ENCODE measurements at places on chromosomes 4 and X. TPM values are rescaled to one million over a fixed set of nuclear protein-coding genes. Genes with fewer than 3 reads are reported as not detected.

DNA sequence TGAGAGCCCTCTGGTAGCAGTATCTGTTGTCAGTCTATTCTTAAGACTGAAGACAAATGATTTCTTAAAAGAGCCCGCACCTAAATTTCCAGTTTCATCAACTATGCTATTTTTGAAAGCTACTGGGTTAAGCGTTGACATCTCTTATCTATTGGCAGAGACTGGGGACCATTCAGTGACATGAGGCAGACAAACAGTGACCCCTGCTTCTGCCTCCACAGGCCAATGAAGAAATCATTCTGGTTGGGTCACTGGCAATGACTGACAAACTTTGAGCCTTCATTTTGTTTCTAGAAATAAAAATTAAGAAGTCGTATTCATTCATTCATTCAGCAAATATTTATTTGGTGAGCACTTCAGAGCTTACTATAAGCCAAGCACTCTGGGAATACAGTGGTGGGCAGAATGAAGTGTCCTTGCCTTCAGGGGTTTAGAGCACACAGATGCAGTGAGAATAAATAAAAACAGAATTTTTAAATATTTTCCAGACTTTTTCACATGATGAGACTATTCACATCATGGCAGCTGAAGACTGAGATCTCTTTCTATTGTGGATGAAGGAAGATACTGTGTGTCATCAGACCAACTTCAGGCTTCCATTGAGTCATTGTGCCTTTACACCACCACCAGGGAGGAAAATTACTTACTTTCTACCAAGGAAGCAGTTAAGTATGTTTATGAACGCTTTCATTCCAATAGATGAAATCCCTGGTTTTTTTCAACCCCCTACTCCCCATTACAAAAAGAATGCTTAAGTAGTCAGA, 36.0 kb downstream of the SORBS2 start:
- no peak for DNase-seq

DNA sequence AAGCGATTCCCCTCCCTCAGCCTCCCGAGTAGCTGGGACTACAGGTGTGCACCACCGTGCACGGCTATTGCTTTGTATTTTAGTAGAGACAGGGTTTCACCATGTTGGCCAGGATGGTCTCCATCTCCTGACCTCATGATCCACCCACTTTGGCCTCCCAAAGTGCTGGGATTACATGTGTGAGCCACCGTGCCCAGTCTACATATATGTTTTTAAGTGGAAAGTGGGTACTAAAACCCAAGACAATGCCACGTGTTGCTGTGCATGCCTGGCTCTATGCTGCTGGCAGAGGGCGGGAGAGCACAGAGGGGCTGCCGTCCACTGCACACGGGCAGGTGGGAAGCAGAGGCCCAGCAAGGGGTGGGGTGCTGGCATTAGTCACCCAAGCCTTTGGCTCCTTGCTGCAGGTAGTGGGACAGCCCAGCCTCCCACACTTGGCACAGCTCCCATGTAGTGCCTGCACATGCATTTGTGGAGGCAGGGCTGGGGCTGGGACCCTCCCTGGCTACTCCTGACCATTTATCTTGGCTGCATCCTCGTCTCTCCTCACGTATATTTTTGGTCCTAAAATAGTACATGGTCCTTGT, 3.5 kb downstream of the EMD start:
- DNase-seq, result no peak

DNA sequence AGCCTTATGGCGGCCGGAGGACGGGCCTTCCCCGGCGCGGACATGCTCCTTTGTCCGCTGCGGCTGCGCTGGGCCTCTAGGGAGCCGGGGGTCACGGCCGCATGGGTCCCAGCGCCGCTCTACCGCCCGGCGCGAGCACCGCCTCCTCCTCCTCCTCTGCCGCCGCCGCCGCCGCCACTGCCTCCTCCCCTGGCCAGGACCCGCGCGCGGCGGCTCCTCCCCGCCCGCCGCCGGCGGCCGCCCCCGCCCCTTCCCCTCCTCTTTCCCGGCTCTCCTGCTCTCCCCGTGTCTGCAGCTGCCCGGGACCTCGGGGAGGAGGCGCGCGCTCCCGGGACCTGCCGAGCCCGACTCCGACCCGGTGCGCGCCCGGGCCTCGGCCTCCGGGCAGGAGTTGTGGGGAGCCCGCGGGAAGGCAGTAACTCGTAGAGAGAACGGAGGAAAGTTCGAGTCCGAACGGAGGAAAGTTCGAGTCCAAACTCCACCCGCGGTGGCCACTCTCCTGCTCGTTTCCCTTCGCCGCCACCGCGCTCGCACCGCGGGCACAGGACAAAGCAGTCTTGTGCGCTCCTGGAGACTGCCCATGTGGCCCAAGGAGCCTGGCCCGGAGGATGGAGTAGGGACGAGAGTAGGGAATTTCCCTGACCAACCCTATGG, at the start of gene ADGRA3:
Gene ADGRA3 (minus strand): TSS at position 179 of the 654 bp plus-strand sequence. CDS start 282 bp downstream, outside the sequence.
- peak; percentile 60 for DNase-seq

GRCh38 chrX:44344194-44344593, 722 bp upstream of the EFHC2 start:
- DNase-seq, result no peak

GRCh38 chrX:10395179-10395578, 225.2 kb downstream of the MID1 start:
- DNase-seq, result no peak

DNA sequence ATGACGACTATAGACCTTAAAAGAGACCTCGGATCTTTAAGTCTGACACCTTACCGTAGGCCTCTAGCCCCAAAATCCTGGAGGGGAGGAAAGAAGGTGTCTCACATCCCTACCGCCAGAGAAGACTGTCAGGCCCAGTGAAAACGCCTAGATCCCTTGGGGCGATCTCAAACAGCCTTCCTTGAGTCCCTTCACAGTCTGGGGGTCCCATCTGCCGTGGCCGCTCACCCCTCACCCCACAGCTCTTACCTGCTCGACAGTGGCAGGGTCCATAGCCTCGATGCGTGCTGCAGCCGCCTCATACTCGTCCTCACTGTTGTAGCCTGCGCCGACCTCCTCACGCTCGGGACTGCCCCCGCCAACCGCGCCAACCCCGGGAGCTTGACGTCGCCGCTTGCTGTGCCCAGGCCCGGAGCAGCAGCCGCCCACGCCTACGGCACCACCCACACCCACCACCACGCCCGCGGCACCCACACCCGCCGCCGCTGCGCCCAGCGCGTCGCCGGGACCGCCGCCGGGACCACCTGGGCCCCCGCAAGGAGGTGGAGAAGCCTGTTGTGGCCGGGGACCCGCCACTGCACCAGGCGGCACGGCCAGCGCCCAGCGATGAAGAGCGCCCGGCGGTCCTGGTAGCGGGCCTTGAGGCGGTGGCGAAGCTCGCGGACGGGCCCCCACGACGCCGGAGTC, 536 bp downstream of the OTUD5 start:
- DNase-seq, result no peak

- DNase-seq, result no peak
Observed at GRCh38 chr4:96992443-96992842, 1150.8 kb downstream of the STPG2 start.

DNA sequence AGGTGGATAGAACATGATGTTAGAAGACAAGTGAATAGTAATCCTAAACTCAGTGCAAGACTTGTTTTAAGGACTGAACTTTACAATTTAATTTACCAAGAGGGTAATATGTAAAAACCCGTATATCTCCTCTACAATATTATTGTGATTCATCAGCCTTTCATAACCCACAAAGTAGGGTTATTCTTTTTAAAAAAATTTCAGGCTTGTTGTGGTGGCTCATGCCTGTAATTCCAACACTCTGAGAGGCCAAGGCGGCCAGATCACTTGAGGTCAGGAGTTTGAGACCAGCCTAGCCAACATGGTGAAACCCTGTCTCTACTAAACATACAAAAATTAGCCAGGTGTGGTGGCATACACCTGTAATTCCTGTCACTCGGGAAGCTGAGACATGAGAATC, 7.2 kb downstream of the IBSP start:
- DNase-seq, result no peak

GRCh38 chrX:2831471-2832228, 2.9 kb downstream of the GYG2 start:
- no peak for DNase-seq

GRCh38 chr4:1191621-1192020, 19.2 kb upstream of the SPON2 start:
- peak; percentile 58 for DNase-seq

GRCh38 chr4:118254368-118254767, 98.4 kb downstream of the PRSS12 start:
- no peak for DNase-seq

DNA sequence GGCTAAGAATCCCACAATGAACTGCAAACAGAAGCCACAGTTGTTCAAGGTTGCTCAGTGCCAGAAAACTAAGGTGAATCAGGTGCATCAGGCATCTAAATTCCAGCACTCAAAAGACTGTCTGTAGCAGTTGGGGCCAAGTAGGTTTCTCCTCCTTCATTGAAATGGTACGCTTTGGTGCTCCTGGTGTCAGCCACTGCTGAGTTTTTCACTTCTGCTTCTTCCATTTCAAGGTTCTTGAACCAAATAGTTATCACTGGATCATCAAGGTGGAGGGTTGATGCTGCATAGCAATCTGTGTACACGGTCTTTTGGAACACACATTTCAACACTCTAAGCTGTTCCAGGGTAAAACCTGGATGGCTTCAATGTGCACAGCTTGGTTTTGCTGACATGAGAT, 74.4 kb downstream of the TMA16 start:
- DNase-seq, result no peak

GRCh38 chrX:151875270-151876026, 37.2 kb upstream of the MAGEA4 start:
- DNase-seq, result no peak

DNA sequence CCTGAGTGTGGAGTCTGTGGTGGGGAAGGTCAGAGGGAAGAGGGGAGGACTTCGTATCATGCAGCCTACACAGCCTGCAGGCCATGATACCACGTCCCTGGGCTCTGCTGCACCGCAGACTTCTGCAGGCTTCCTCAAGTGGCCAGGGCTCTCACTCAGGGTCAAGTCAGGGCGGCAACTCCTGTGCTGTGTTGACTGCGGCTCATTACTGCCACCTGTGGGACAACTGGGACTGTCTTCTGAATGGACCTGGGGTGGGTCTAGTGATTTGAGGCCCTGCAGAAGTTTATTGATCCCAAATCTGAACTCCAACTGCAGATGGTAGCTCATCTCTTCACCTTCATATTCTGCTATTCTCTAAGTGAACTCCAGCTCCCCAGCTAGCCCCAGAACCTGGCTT, 167.1 kb downstream of the NSUN7 start:
- no peak for DNase-seq

DNA sequence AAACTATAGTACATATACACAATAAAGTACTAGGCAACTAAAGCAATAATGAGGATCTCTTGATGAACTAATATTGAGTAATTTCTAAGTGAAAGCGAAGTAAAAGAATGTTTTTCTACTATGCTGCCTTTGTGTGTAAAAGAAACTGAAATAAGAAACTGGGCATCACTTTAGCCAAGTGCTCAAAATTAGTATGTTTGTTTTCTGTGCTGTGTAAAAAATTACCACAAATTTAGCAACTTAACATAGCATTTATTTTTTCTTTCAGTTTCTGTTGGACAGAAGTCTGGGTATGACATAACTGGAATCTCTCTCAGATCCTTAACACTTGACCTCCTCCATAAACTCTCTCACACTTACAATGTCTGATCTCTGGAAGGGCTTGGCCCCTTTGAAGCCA, 687.1 kb upstream of the MAGEB2 start:
- DNase-seq, result no peak

DNA sequence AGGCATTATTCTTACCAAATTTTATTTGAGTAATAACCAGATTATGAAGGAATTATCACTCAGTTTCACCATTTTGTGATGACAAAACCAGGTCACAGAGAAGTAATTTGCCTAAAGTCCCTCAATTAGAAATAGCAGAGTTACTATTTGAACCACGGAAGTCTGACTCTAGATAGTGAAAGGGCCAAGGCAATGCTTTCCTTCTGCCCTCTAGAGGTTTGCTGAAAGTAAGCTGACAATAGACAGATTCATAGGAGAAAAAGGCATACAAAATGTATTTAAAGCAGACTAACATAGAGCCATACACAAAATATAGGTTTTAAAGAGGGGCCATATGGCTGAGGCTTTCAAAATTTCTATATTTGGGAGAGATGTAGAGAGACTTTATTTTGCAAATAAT, 43.1 kb downstream of the CXXC4 start:
- DNase-seq, result no peak

- no peak for DNase-seq
Observed at GRCh38 chr4:53961351-53961750, 103.1 kb downstream of the CHIC2 start.

NEXMIF gene
- total RNA-seq, result 0.35 TPM

FRG2 gene
- not detected for total RNA-seq

ALPK1 gene
- total RNA-seq, result 8.1 TPM

GLRB gene
- 13.2 TPM for total RNA-seq

DRP2 gene
- total RNA-seq, result not detected

MAGEA4 gene
- total RNA-seq, result not detected

SFRP2 gene
- 1.5 TPM for total RNA-seq

CPZ gene
- 1.2 TPM for total RNA-seq

GLUD2 gene
- 1.4 TPM for total RNA-seq
